ENCODE measurements at places on chromosomes 12 and 14.

- no peak for DNase-seq
Observed at GRCh38 chr12:46531059-46531785, 158.6 kb upstream of the SLC38A2 start.

DNA sequence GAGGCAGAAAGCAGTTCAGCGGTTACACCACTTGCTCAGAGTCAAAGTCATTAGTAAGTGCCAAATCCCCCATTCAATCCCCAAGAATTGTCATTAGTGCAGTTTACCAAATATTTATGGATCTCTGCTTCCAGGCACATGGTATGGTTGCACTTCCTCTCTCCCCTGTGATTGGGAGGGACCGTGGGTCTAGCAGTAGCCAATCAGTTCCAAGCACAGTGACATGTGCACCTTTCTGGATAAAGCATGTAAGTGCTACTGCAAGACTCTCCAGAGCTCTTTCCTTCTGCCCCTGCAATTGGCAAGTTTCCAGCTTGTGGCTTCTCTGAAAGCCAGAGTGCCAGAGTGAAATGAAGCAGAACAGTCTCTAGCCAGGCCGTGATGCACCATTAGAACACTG lies 85.3 kb upstream of the FLRT2 start:
- DNase-seq: no peak

- DNase-seq: no peak
Observed at GRCh38 chr14:85728476-85729065, 198.6 kb downstream of the FLRT2 start.

DNA sequence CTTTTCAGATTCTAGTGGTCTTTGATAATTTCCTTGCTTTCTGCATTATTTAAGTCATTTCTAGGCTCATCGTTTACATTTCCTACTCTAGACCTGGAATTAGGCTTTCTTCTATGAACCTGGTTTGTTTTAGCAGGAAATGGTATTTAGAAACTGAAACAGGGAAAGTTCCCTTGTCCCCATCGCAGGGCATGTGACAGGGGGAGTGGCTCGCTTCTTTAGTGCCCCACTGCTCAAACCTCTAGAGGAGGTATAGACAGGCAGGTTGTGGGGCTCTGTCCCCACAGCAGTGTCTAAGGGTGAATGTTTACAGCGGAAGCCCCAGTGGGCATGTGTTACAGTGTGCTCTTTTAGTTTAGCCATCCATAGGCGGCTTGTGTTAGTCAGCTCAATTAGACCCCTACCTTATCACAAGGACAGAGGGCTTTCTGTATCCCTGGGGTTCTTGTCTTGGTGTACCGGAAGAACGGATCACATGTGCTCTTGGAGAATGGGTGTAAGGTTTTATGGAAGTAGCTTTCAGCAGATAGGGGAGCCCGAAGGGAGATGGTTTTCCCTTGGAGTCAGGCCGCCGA lies 25.0 kb downstream of the IFT81 start:
- DNase-seq: peak; percentile 32

- peak; percentile 82 for DNase-seq
Observed at GRCh38 chr12:46266869-46267574, 1.8 kb downstream of the SLC38A1 start.

GRCh38 chr14:64704143-64704742 lies at the start of gene PLEKHG3:
TSS of gene PLEKHG3 (plus strand) at chr14:64704424. CDS start at chr14:64727632, 23,208 bp downstream.
- no peak for DNase-seq

DNA sequence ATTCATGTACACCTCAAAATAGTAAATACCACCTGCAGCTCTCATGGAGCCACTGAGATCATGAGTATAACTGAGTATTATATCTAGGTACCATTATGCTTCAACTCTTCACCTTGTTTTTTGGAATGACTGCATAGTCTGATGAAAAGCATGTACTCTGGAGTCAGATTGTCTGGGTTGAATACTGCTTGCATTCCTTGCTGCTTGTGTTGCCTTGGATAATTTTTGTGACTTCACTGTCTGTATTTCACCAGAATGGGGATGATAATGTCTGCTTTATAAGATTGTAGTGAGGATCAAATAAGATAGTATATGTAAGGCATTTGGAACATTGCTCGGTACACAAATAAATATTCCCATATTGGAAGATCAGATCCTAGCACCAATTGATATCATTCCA lies 54.2 kb downstream of the SUSD6 start:
- DNase-seq: no peak

- no peak for DNase-seq
Observed at GRCh38 chr12:59375633-59376032, 220.2 kb upstream of the SLC16A7 start.

GRCh38 chr12:94290353-94290752 lies 142.0 kb downstream of the PLXNC1 start:
- DNase-seq: no peak

DNA sequence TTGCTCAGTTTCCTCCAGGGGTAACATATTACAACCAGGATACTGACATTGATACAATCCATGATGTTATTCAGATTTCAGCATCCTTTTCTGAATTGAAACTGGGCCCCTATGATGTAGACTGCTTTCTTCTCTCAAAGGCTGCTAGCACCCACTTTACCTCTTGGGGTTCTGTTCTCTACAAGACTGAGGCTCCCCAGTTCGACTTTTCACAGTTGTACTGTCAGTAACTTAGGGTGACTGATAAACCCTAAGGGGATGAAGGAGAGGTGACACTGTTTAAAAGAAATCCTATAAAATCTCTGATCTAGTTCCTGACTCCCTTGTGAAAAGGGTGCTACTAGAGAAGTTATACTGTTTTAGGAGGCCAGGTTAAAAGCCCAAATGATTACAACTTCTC lies 818 bp downstream of the VPS33A start:
- no peak for DNase-seq

DNA sequence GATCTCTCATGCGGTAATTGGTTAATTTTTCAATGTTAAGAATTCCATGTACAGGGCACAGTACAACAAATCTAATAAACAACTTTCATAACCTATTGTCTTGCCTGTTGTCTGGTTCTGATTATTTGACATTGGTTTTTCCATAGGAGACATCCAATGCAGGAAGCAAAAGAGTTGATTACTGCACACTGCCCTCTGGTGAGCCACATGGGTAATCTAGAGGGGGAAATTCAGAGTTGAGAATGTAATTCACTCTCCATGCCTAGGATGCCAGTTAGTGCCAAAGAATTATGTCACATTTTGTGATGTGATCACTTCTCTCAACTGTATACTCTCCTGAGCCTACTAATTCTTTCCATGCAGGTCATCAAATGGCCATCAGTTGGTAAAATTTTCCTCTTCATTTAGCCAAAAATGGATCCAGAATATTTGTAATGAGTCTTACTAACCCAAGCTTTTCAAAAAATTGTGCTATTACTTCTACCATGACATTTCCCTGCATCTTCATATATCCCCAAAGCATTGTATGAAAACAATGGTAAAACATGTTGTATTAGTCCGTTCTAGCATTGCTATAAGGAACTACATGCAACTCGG lies 17.7 kb upstream of the CCDC91 start:
- no peak for DNase-seq

DNA sequence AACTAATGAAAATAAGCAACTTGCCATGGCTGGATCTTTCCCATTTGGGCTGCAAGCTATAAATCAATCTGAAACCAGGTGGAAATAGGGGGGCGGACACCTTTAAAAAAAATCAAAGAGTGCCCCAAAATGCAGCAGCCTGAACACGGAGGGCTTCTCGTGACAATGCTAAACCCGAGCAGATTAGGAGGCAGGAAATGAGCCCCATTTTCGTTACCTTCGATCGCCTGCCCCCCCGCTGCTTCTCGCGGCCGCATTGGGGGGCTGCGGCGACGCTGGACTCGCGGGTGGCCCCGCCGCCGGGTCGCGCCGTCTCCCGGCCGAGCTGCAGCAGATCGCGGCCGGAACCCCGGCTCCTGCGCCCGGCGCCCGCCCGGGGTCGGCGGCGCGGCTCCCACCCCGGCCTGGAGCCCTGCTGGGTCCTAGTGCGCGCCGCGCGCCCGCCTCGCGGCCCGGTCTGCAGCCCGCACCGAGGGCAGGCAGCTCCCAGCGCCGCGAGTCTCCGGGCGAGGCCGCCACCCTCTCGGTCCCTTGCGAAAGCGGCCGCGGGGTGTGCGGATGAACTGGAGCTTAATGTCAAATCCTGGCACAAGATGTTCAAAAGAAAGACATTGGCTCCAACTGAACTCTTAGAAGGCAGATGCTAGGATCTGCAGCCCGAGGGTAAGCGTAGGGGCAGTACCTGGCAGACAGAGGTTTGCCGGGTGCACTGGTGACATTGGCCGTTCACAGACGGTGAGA lies 201.9 kb upstream of the FOXN3 start:
- DNase-seq: peak; percentile 75

GRCh38 chr14:61368114-61368710 lies 46.8 kb downstream of the PRKCH start:
- no peak for DNase-seq

DNA sequence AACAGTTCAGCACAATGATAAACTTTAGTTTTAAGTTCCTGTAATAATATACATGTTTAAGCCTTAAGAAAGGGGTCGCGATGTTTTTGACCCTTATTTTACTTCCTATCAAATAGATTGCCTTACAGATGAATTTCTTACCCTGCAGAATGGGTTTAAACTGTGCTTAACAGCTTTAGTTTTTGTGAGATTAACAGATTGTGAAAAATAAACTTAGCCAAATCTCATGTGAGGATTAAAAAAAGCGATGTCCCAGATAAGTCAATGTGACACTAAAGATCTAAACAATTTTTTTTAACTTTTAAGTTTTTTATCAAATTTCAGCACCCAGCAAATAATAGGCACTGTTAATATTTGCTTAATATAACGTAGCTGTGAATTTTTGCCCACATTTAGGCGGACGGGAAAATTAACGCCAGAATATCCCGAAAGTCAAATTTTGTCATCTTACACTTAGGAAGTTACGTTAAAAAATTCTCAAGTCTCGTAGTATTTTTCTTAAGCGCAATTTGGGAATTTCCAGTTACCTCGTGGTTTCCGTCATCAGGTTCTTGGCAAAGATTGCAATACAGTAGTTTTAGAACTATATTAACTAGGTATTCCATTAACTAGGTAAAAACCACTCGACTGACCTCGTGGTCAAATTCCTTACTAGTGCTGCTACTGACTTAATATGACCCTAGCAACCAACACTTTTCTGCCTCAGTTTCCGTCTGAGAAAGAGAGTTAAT lies 1.2 kb downstream of the HNRNPC start:
- DNase-seq: no peak

GRCh38 chr12:10612984-10613348 lies 443 bp downstream of the MAGOHB start:
- no peak for DNase-seq

DNA sequence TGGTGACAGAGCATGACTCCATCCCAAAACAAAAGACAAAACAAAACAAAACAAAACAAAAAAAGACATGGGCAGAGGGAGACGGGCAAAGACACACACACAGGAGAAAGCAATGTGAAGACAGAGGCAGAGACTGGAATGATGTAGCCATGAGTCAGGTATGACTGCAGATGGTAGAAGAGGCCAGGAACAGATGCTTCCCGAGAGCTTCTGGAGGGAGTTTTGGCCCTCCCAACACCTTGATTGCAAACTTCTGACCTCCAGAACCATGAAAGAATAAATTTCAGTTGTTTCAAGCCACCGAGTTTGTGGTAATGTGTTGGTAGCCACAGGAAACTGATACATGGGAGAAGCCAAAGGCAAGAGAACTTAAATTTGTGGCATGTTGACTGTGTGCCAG lies 27.1 kb downstream of the VWF start:
- no peak for DNase-seq

- DNase-seq: peak; percentile 20
Observed at GRCh38 chr14:106277503-106277902, 751.1 kb downstream of the TMEM121 start.

GRCh38 chr12:49542592-49543160 lies 3.8 kb downstream of the KCNH3 start:
- DNase-seq: no peak

DNA sequence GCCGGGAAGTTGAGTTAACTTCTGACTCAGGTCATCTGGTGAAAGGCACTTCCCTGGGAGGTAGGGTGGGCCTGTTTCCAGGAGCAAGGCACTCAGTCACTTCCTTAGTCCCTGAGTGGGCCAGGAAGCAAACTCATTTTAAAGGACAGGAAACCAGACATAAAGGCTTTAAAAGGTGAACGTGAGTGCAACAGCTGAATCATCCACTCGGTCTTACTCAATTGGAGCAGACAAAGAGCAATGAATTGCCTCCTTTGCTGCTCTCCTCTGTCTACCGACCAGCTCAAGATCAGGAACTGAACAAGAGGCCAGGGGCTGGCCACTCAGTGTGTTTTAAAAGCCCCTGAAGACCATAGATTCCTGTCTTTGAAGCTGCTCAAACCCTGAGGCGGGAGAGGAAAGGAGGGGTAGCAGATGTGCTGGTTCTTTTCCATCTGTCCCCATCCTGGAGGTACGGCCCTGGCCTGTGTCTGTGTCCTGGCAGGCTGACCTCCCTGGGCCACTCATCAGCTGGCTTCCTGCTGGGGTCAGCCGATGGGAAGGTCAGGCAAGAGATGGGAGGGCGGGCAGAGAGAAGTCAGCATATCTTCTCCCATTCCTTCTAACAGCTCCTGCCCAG lies 148.9 kb downstream of the PPM1H start:
- no peak for DNase-seq

- no peak for DNase-seq
Observed at GRCh38 chr14:68341411-68342212, 451.3 kb downstream of the ZFP36L1 start.

DNA sequence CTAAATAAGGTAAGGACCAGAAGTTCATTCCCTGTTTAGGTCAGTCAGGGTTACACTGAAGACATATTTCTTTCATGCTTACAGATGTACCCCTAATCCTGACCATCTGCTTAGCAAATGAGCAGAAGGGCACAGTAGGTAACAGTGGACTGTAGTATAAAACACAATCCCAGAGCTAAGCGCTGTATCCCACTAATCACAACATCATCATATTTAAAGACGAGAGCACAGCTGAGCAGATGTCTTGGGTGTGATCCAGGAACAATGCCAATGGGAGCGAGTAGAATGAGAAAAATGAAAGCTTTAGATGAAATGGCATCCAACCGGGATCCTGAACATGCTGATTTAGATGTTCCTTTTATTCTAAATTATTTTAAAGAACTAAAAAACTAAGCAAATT lies 213.4 kb downstream of the CCER1 start:
- DNase-seq: no peak

DNA sequence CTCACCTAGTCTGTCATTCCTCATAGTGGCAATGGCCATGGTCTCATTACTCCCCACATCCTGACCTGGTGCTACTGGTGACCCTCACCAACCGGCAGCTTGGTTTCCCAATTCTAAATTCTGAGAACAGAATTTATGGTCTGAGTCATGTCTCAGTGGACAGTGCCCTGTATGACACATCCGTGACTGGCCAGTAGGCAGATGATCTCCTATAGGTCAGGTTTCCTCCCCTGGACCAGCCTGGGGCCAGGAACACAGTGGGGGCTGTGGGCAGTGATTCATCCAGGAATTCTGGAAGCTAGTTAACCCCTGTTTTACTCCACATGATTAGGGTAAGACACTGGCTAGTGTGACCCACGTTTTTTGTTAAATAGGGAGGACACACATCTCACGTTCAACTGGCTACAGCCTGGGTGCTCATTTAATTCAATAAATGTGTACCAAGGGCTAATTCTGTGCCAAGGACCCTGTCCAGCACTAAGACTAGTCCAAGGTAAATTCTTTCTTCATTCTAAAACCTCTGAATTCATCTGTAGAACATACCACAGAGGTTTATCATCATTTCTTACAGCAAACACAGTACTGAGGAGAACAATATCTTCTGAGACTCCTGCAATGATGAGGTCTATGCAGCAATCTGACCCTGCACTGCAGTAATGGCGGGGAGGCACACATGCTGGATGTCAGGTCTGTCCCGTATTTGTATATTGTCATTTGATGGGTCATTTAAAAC lies 249.6 kb upstream of the TBX3 start:
- no peak for DNase-seq
